ENCODE measurements at places on chromosomes 2 and 18.

- no peak for DNase-seq
Observed at GRCh38 chr2:24342110-24342910, 18.0 kb downstream of the ITSN2 start.

DNA sequence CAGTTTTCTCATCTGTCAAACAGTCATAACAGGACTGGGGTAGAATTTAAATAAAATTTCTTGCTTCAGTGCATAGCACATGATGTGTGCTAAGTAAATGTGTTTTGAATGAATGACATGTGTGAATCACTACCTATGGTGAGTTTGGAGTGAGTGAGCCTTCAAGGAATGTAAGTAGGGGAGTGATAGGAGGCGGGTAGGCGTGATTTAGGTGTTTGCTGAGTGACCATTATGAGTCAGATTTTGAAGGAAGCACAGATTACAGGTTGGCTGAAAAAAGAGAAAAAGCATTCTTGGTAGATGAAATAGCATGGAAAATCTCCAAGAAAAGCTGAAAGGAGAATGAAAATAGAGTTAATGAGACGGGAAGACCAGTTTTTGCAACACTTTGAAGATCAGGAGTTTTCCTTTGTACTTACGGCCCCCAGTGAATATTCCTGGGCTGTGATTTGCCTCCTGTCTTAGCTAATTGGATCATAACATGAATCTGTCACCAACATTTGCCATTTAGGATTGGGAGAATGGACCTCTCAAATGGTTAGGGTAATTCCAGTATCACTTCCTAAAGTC lies 136.9 kb upstream of the GATA6 start:
- no peak for DNase-seq

DNA sequence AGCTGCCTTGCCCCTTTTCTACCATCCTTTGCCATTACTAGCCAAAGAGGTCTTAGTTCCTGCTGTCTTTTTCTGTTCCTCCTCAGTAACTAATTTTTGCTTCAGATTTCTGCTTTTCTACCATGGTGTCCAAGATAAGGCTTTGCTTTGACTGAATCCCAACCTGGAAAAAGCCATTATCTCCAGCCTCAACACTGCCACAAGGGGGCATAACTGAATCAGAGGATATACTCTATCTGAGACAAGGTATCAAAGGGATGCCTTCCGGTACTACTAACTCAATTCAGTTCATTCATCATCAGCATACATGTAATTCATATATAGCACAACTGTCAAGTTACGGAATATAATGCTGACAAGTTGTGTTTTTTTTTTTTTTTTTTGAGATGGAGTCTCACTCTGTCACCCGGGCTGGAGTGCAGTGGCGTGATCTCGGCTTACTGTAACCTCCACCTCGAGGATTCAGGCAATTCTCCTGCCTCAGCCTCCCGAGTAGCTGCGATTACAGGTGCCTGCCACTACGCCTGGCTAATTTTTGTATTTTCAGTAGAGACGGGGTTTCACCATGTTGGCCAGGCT lies 11.4 kb downstream of the OSGEPL1 start:
- DNase-seq = peak; percentile 45

DNA sequence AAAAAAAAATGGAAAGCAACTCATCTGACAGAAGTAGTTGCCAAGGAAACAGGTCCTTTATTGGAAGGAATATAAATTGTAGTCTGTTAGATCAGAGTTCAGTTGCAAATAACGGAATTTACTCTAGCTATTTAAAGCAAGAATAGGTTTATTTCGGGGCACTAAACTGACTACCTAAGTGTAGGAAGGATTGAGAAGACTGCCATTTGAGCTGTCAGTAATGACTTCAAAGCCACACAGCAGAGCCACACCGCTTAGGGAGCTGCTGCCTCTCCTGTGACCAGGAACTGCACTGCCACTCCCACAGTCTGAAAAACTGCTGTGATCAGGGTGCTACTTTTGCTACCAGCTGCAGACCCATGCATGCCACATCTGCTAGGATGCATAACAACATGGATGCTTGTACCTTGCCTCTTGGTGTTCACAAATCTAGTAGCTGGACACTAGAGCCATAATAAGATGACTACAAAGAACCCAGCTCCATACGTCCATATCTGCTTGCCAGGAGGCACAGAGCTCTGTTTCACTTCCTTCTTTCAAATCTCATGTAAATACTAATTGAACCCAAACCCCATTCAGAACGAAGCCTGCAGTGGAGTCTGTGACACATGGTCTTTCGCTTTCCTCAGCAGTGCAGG lies 2.2 kb downstream of the DSG2 start:
- DNase-seq = no peak

DNA sequence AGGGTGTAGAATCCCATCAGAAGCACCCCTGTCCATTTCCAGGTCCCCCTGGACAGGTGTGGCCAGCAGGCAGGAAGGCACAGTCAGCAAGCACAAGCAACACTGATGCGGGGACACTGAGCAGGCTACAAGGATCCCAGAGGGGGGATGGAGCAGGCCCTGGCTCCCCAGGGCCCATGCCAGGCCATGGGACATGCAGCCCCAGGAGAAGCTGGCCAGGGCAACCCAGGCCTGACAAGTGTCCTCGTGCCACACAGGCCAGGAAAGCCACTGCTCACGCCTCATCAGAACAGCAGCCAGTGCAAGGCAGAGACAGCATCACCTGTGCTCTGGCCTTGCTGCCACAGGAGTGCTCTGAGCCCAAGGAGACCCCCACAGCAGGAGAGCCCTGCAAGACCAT lies 14.1 kb upstream of the GPC1 start:
- no peak for DNase-seq

DNA sequence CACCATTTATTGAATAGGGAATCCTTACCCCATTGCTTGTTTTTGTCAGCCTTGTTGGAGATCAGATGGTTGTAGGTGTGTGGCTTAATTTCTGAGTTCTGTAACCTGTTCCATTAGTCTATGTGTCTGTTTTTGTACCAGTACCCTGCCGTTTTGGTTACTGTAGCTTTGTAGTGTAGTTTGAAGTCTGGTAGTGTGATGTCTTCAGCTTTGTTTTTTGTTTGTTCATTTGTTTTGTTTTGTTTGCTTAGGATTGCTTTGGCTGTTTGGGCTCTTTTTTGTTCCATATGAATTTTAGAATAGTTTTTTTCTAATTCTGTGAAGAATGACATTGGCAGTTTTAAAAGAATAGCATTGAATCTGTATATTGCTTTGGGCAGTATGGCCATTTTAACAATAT lies 12.7 kb downstream of the GKN2 start:
- no peak for DNase-seq

DNA sequence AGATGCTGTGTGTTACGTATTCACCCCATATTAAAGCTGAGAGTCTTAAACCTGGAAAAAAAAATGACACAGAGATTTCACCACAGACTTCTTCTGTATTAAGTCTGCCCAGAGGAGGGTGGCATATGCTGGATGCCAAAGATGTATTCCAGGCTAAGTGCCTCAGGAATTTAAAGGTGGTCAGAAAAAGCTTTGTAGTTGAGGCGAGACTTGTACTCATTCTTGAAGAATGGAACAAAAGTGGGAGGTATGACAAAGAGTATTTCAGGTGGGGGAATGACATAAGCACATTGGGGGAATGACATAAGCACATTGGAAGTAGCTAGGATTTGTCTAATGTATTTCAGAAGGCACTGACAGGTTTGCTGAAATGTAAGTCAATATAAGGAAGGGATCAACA lies 98.6 kb downstream of the BABAM2 start:
- no peak for DNase-seq

DNA sequence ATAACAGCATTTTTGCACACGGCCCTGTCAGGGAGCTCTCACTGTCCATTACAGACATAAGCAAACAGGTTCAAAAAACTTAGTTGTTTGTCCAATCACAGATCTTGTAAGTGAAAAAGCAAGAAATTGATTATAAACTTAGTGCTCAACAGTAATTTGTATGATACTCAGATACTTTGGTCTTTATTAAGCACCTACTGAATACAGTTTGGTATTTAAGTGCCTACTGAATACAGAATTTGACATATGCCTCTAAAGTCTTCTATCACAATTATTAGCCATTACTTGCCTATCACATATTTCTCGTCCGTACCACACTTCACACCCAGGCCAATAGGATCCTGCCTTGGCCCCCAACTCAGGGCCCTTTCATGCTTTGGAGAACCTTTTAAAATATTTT lies 283.1 kb downstream of the SUCLG1 start:
- DNase-seq = no peak

All from activated T-cell treated with anti-CD3 and anti-CD28 coated beads, Interleukin-2, amount 50 U/mL, for 72 hours (primary cell).